ENCODE measurements at places on chromosomes 12 and 14.

GRCh38 chr12:94427501-94428381, 31.9 kb downstream of the CEP83 start:
- DNase-seq = peak; percentile 4

DNA sequence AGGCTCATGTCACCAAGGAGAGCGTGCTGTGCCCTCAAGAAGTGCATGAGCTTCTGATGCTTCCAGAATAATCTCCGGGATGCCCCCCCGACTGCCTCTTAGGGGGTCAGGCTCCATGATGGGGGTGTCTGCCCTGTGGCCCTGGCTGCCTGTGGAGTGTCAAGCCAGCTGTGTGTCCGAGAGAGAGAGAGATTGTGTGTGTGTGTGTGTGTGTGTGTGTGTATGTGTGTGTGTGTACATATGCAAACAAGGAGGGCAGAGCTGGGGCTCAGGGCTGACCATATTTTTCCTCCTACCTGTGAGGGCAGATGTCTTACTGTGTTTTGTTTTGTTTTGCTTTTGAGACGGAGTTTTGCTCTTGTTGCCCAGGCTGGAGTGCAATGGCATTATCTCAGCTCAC, 5.6 kb upstream of the ALDH2 start:
- peak; percentile 73 for DNase-seq

DNA sequence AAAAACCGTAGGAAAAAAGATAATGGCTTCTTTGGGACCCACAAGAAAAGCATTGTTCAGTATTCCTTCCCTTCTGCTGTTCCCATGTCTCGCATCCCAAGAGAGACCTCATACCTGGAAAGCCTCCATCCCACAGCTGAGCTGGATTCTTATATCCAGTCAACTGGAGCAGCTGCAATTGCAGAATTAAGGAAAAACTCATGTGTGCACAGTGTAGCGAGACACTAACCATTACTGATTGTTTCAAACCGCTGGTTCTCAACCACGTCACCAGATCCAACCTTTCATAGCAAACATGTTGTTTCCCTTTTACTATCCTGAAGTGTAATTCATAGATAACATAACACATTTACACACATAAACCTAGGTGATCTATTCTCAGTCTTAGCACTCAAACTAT, 5.5 kb upstream of the RNASE10 start:
- no peak for DNase-seq

- peak; percentile 43 for DNase-seq
These were observed 212.6 kb downstream of the SLC16A7 start for GRCh38 chr12:59808317-59808910.

DNA sequence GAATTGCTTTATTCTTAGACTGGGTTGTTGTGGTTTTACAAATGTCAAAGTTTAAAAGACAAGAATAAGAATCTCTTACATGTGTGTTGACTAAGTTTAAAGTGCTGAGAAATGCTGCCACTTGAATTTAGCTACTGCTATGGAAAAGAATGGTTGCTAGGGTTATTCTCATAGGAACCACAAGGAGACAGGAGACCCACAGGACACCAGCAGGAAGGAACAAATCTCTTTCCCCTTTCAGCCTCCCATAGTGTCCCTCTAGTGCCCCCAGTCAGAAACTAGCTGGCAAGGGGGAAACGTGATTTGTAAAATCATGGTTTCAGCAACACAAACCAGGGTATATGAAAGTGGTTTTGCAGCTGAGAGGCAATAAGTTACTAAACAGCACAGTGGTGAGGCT, 102.7 kb downstream of the ST8SIA1 start:
- DNase-seq = no peak

DNA sequence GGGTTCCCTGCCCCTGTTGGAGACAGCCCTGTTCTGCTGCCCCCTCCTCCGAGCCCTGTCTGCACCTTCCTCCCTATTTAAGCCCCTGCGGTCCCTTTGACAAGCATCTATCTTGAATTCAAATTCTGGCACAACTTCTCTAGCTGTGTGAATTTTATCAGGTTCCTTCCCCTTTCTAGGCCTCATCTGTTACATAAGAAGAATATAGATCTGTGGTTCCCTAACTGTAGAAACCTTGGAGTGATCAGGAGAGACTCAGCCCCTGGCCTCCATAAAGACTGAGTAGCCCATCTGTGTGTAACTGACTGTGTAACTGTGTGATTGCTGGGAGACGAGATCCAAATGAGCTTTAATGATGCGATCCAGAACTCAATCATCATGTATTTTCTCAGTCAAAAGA, 13.0 kb upstream of the RACGAP1 start:
- no peak for DNase-seq

Measured in NCI-H526 treated with DMSO at 0.1 percent for 48 hours (cell line).